ENCODE measurements at places on chromosomes 6 and 20. TPM values are rescaled to one million over a fixed set of nuclear protein-coding genes. Genes with fewer than 3 reads are reported as not detected.

- peaks cover 4% of the 10 kb centered on the region for H3K4me1 ChIP-seq
- H3K36me3 ChIP-seq, result no peaks in the 10 kb centered on the region
- DNase-seq, result no peak
- peaks cover 4% of the 10 kb centered on the region for H3K27me3 ChIP-seq
Observed at GRCh38 chr6:111154981-111155380, 67.7 kb downstream of the SLC16A10 start.

DNA sequence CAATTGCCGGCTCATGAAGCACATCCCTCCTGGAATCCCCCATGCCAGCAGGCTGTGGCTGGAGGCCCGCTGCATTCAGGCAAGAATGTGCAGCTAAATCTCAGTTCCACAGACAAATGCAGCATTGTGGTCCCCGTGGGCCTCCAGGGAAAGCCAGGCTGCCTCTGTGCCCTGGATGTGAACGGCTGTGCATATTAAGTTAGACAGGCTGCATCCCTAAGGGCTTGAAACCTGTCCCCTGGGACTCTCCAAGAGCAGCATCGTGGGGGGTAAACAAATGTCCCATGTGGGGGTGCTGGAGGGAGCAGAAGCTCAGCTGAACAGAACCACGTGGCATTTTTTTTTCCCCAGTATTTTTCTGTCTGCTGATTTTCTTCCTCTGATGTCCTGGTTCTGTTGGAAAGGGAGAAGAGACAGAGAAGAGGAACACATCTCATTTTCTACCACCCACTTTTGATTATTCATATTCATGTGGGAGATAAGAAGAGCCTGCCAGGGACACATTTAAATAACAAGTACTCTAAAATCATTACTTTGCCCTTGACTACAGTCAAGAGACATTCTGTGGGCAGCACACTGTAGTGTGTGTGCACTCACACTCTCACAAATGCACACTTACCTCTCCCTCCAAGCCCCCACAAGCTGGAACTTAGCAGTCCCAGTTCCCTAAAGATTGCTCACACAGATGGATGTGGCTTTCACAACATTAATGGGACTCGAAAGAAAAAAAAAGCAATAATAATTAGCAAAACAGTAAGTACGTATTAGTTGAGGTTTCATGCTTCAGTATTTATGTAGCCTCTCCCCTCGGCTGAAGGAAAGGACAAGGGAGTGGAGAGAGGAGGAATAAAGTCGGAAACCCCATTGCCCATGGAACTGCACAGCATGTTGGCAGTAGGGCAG, 16.9 kb downstream of the GFOD1 start:
- no peak overlapping the region for H3K27ac ChIP-seq
- DNase-seq, result no peak
- H3K27me3 ChIP-seq, result no peaks in the 10 kb centered on the region
- H3K4me3 ChIP-seq, result no peak overlapping the region

- H3K4me3 ChIP-seq, result no peak overlapping the region
- H3K36me3 ChIP-seq, result no peaks in the 10 kb centered on the region
- DNase-seq, result no peak
Observed at GRCh38 chr6:148836751-148837150, 89.9 kb downstream of the UST start.

GRCh38 chr6:154447954-154448353, 62.5 kb downstream of the CNKSR3 start:
- no peaks in the 10 kb centered on the region for H3K36me3 ChIP-seq
- H3K27ac ChIP-seq, result no peak overlapping the region
- H3K27me3 ChIP-seq, result no peaks in the 10 kb centered on the region

GRCh38 chr6:168044521-168045130, 34.4 kb downstream of the FRMD1 start:
- no peaks in the 10 kb centered on the region for H3K4me1 ChIP-seq
- H3K36me3 ChIP-seq, result no peaks in the 10 kb centered on the region
- H3K4me3 ChIP-seq, result no peak overlapping the region
- no peak overlapping the region for H3K27ac ChIP-seq
- DNase-seq, result no peak

DNA sequence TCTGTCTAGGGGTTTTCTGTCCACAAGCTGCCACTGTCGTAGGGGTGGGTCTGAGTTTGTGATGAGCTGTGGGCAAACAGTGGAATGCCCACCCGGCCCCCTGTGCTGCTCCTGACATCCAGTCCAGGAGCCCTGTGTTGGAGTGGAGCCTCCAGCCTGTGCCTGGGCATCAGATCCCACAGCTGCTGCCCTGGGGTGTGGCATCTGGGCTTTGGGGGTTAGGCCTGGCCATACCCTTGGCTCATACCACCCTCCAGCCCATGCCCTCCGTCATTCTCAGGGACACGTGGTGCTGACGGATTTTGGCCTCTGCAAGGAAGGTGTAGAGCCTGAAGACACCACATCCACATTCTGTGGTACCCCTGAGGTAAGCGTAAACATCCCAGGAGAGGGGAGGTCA, 12.9 kb downstream of the SGK2 start:
- no peak overlapping the region for H3K4me3 ChIP-seq
- DNase-seq, result no peak
- H3K4me1 ChIP-seq, result no peaks in the 10 kb centered on the region
- no peaks in the 10 kb centered on the region for H3K36me3 ChIP-seq
- no peaks in the 10 kb centered on the region for H3K27me3 ChIP-seq

DNA sequence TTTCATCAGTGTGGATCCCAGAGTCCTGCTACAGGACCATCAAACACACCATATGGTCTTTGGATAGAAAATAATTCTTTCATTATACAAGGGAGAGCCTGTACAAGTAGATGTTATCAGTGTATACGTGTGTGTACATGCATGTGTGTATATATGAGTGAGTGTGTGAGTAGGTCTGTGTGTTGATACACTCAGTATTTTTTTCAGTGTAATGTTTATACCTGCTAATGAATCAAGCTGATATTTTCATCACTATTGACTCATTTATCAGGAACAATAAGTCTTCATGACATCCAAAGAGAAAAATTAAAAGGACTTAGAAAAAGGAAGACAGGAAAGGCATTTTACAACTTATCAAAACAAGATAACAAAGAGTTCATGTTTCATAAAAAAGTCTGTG, 66.5 kb downstream of the EPM2A start:
- no peak overlapping the region for H3K4me3 ChIP-seq
- no peaks in the 10 kb centered on the region for H3K4me1 ChIP-seq
- H3K27me3 ChIP-seq, result no peaks in the 10 kb centered on the region
- no peak overlapping the region for H3K27ac ChIP-seq

GRCh38 chr6:71512256-71512655, 223.6 kb downstream of the OGFRL1 start:
- no peaks in the 10 kb centered on the region for H3K4me1 ChIP-seq
- H3K4me3 ChIP-seq, result no peak overlapping the region
- DNase-seq, result no peak
- no peaks in the 10 kb centered on the region for H3K27me3 ChIP-seq
- H3K27ac ChIP-seq, result no peak overlapping the region

- no peaks in the 10 kb centered on the region for H3K4me1 ChIP-seq
- H3K27ac ChIP-seq, result no peak overlapping the region
- H3K36me3 ChIP-seq, result no peaks in the 10 kb centered on the region
- H3K4me3 ChIP-seq, result no peak overlapping the region
- DNase-seq, result no peak
Observed at GRCh38 chr6:147173140-147173539, 31.1 kb upstream of the STXBP5 start.

DNA sequence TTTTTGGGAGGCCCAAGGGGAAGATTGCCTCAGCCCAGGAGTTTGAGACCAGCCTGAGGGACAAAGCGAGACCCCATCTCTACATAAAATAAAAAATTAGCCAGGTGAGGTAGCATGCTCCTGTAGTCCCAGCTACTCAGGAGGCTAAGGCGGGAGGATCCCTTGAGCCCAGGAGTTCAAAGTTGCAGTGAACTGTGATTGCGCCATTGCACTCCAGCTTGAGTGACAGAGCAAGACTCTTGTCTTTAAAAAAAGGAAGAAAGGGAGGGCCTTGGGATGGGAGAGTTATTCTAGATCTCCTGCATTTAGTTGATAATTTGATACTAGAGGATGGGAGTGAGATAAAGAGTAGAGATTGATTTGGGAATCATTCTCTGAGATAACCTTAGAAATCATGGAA, 68.1 kb downstream of the ITCH start:
- no peaks in the 10 kb centered on the region for H3K27me3 ChIP-seq
- DNase-seq, result no peak
- H3K36me3 ChIP-seq, result peaks cover 4% of the 10 kb centered on the region
- no peak overlapping the region for H3K27ac ChIP-seq

DNA sequence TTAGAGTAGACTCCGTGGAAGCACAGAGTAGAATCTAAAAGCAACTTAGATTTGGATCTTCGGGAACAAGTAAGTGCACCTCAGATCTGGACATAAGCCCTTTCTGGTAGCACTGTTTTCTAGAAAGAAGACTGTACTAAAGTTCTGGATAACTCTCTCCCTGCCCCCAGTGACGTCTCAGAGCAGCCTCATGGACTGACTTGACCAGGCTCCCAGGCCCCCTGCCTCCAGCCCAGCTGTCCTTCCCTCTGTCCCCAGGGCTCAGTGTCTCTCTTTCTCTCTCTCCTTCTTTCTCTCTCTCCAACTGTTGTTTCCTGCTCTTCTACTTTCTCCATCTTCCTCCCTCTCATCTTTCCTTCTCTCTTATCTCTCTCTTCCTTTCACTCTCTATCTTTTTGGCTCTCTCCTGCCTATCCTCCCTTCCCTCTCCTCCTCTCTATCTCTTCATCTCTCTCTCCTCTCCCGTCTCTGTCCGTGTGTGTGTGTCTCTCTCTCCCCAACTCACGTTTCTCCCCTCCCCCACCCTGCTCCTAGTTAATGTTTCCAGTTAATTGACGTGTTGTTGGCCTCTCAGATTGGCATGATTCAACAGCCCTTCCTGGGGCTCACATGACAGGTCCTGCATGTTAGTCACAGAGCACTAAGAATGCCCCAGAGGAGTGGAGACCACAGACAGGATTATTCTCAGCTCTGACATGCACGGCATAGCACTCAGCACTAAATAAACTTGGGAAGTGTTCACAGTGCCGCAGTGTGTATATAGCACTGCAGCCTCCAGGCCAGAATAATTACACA, 180.4 kb upstream of the FOXQ1 start:
- H3K4me3 ChIP-seq, result no peak overlapping the region
- no peak overlapping the region for H3K27ac ChIP-seq
- H3K36me3 ChIP-seq, result no peaks in the 10 kb centered on the region

DNA sequence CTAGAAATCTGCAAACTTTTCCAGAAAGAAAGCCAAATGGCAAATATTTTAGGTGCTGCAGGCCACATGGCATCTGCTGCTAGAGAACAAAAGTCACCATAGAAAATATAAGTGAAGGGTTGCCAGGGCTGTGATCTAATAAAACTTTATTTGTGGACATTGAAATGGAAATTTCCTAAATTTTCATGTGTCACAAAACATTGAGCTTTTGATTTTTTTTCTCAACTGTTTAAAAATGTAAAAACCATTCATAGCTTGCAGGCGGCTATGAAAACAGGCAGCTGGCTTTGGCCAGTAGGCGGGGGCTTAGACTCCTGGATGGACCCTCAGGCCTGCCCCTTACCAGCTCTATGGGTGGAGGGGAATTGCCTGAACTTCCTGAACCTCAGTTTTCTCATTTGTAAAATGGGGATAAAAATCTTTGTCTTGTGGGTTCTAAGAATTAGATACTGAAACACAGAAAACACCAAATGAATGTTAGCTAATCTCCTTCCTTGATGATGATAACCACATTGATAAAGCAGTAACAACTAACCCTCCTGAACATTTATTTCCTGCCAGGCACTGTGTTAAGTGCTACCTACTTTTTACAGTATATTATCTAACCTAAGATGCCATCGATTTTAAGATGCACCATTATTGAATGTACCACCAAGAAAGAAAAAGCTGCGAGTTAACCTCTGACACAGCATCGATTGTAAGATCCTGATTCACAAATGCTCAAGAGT, 85.5 kb downstream of the SLC22A23 start:
- no peak overlapping the region for H3K27ac ChIP-seq
- DNase-seq, result no peak
- no peaks in the 10 kb centered on the region for H3K36me3 ChIP-seq
- no peak overlapping the region for H3K4me3 ChIP-seq
- H3K4me1 ChIP-seq, result peaks cover 24% of the 10 kb centered on the region

- H3K4me3 ChIP-seq, result peak overlapping the region; percentile 90
- peaks cover 16% of the 10 kb centered on the region for H3K36me3 ChIP-seq
- H3K27me3 ChIP-seq, result no peaks in the 10 kb centered on the region
Observed at GRCh38 chr6:116278854-116279231, 887 bp downstream of the TSPYL1 start.

GRCh38 chr6:81818901-81819361, 66.5 kb upstream of the TENT5A start:
- no peaks in the 10 kb centered on the region for H3K4me1 ChIP-seq
- no peak for DNase-seq
- H3K27ac ChIP-seq, result no peak overlapping the region
- H3K36me3 ChIP-seq, result no peaks in the 10 kb centered on the region

DNA sequence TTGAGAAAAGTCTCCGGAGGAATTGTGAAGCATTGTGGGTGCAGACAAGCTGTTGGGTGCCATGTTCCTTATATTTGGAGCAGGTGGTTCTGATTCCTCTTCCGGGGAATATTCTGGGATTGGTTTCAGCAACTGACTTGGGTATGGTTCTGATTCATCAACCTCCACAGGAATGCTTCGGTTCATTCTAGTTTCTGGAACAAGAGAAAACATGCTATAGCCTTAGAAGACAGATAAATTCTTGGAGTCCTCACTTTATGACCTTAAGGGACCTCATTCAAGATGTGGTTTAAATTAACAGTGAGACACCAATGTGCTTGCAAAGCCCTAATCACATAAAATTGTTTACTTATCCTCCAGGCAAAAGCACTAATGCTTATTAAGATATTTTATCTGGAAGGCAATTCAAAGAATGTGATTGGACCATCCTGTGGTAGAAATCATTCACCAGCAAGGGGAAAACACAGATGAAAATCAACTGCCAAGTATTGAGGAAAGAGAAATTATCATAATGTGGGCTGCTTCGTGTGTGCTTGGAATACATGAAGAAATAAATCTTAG, 13.7 kb downstream of the TRAF3IP2 start:
- DNase-seq, result no peak
- no peaks in the 10 kb centered on the region for H3K27me3 ChIP-seq
- H3K36me3 ChIP-seq, result no peaks in the 10 kb centered on the region
- H3K4me1 ChIP-seq, result peaks cover under 1% of the 10 kb centered on the region

DNA sequence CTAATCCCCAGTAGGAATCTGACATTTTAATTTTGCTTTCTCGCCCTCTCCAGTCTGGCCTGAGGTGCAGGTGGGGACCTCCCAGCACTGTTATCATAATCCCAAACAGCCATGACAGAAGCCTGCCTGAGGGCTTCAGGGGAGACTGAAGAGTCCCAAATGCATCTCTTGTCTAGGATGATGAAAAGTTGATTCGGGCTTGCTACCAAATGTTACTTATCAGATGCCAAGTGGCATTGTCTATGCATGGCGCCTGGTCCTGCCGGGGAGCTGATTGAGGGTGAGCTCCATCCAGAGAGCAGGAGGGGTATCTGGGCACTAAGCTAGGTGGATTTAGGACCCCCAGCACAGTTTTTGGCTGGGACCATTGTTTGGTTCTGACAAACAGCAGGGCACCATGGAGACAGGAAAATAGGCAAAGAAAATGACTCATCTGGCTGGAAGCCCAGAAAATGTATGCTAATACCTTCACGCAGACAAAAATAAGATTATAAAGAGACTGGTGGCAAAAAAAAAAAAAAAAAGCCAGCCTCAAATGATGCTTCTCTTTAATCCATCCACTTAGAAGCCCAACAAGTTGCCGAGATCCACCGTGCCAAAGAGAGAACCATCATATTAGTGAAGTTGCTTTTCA, 513.7 kb upstream of the SULF2 start:
- no peak overlapping the region for H3K4me3 ChIP-seq
- no peaks in the 10 kb centered on the region for H3K36me3 ChIP-seq
- no peak overlapping the region for H3K27ac ChIP-seq
- H3K27me3 ChIP-seq, result no peaks in the 10 kb centered on the region
- DNase-seq, result no peak

HUS1B gene
- total RNA-seq, result 1.2 TPM

TRERF1 gene
- 10.3 TPM for total RNA-seq

HRH3 gene
- not detected for total RNA-seq

OXT gene
- total RNA-seq, result not detected

PPDPF gene
- total RNA-seq, result 218 TPM

EMILIN3 gene
- total RNA-seq, result not detected

All from CD8-positive, alpha-beta memory T cell (primary cell).